ENCODE measurements at places on chromosomes 2 and 18.

GRCh38 chr18:40902436-40902835 lies 1052.6 kb upstream of the PIK3C3 start:
- no peak for DNase-seq

- DNase-seq = no peak
Measured at GRCh38 chr2:167424803-167425755, 536.8 kb downstream of the XIRP2 start.

- DNase-seq = peak; percentile 26
Measured at GRCh38 chr2:14756122-14756541, 123.6 kb downstream of the LRATD1 start.

DNA sequence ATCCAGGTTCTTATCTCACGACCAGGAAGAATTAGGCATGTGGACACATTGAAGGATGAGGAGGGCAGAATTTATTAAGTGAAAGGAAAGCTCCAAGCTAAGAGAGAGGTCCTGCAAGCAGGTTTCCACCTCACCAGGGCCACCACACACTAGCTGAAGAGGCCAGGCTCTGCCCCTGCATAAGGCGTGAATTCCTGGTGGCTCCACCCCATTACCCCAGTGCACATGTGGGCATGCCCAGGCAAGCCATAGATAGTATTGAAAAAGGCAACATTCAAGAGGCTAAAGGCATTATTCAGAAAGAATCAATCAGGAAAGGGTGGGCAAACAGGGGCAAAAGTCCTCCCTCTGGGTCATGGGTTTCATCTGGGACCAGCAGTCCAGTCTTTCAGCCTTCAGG lies 30.9 kb upstream of the GRP start:
- no peak for DNase-seq

- DNase-seq = peak; percentile 58
Measured at GRCh38 chr2:69789772-69790600, 39.5 kb upstream of the GMCL1 start.

- peak; percentile 54 for DNase-seq
Measured at GRCh38 chr2:131105950-131106801, 1.0 kb downstream of the PLEKHB2 start.

GRCh38 chr18:74326231-74326630 lies 10.6 kb downstream of the C18orf63 start:
- DNase-seq = no peak

DNA sequence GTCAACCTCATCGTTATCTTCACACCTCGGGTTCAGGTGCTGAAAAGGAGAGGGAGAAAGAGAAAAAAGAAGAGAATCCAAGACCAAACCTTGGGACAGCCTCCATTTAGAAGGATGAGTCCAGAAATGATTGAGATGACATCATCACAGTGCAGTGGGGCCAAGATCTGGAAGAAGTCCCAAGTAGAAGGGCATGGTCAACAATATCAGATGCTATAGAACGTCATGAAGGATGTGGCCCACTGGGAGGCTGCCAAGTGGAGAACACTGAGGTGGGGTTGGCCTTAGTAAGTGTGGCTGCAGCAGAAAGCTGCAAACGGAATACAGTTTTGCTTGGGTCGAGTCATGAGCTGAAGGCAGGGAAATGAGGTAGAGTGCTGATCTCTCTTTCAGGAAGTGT lies 91.1 kb upstream of the FZD7 start:
- DNase-seq = no peak

- no peak for DNase-seq
Measured at GRCh38 chr2:112583497-112584133, 794 bp upstream of the CHCHD5 start.

- peak; percentile 4 for DNase-seq
Measured at GRCh38 chr18:67862069-67862468, 345.5 kb upstream of the DSEL start.

Measured in amniotic epithelial cell (primary cell).